ENCODE measurements at places on chromosomes 3 and 15.

GRCh38 chr15:68239025-68239424, 9.5 kb upstream of the CLN6 start:
- no peak for DNase-seq

DNA sequence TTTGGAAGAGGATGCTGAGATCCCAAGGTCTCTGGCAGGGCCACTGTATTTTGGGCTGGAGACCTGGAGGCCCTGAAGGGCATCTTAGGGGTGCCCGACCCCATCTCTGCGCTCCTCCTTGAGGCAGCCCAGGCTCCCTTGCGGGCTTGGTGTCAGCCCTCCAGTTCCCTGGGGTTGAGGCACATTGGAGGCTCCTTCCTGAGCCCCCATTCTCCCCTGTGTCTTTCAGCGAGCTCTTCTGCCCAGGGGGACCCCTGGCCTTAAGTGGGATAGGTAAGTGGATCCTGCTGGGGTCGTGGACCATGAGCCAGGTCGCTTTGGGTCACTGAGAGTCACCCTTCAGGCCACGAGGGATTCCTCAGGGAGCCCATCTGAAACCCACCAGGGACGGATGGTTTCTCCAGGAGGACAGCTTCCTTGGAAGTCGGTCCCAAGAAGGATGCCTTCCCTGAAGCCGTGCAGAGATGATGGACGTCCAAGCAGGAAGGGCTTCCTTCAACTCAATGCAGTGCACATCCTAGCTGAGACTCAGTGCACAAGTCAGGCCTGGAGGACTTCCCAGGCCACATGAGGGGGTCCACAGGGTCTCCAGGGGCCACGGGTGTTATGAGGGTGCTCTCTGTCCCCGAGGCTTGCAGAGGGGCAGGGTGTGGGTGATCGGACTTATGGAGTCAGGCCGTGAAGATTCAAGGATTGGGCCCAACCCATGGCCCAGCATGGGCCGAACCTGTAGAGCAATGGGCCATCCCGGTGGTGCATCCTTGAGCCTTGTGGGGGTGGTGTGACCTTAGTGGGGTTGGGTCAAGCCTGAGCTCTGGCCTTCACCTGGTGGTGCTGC, 224.3 kb downstream of the SNRPN start:
- DNase-seq = no peak

DNA sequence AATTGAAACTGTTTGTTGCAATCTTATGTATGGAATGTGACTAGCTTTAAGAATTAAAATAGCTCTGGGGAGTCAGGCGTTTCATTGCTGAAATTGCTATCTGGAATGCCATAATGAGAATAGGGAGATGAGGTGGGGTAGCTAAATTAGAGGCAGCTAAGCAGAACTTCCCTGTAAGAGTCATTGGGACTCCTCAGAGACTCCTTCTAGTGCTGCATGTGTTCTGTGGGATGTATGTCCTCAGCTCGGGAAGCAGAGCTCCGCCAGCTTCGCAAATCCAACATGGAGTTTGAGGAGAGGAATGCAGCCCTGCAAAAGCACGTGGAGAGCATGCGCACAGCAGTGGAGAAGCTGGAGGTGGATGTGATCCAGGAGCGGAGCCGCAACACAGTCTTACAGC, 57.4 kb downstream of the HMG20A start:
- DNase-seq = no peak

DNA sequence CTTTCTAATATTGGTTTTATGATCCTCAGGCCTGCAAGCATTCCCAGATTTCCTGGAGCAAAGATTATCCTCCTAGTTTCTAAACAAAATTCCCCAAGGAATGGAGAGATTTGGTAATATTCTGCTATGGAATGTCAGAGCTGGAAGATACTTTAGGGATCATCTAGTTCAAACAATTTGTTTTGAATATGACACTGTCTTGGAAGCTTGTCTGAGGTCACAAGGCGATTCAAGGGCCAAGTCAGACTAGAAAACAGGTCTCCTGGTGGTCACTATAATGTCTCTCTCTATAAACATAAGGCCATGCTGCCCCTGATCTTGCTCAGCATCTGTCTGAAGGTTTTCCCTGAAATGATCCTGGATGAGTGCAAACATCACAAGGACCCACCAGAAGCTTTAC, 143.4 kb upstream of the BCL6 start:
- DNase-seq = no peak

GRCh38 chr3:42662037-42662812, 8.7 kb downstream of the ZBTB47 start:
- DNase-seq = no peak

DNA sequence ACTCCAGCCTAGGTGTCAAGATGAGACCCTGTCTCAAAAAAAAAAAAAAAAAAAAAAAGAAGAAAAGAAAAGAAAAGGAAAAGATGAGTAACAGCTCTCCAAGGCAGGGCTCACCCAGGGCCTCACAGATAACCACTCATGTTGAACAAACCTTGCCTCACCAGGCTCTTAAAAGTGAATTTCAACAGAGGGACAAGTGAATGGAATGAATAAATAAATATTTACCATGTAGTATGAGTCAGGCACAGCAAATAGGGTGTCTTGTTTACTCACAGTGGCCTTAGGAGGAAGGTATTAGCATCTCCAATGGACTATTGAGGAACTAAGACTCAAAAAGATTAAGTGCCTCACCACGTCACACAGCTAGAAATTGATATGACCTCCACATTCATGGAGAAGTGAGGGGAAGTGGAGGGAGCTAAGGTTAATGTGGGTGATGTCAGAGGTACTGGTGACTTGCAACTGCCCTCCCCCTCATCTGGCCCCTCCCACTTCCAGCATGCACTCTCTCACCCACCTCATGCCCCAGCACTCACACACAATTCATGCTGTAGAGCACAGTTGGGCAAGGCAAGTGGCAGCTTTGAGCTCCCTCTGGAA, 255.5 kb downstream of the UACA start:
- DNase-seq = peak; percentile 67

DNA sequence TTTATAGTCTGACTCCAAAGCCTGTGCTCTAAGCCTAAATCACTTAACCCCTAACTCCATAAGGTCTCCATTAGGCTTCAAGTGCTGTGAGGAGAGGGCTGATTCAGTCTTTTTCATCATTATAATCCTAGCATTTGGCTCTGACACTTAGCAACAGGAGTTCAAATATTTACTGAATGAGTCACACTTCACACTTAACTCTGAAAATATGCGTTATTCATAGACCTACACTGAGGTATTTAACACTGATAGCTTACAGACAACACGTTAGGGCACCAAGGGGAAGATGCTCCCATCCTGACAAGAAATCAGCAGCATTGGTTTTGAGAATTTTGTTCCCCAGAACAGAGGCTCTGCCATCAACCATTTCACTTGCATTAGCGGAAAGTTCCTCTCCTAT, 53.5 kb downstream of the MSL2 start:
- DNase-seq = peak; percentile 94

DNA sequence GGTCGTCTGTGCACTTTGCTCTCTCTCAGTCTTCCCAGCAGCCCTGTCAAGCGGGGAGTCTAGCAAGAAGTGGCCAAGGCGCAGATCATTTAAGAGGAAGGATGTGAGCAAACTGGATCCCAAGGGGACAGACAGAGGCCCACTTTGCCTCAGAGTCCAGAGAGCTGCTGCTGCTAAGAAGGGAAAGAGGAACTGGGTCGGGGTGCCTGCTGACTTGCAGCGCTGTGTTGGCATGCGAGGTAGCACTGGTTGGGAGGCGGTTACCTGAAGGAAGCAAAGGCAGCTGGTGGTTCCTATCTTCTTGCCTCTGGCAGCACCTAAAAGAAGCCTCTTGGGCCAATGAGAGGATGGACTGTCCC, 28.1 kb downstream of the SMAD3 start:
- DNase-seq = no peak

GRCh38 chr3:132135628-132136333, 101.0 kb upstream of the CPNE4 start:
- DNase-seq = peak; percentile 99

- DNase-seq = no peak
These were observed 43.3 kb upstream of the AGTR1 start for GRCh38 chr3:148654433-148654832.

- DNase-seq = no peak
These were observed 103.1 kb upstream of the MRPL3 start for GRCh38 chr3:131605916-131606315.

DNA sequence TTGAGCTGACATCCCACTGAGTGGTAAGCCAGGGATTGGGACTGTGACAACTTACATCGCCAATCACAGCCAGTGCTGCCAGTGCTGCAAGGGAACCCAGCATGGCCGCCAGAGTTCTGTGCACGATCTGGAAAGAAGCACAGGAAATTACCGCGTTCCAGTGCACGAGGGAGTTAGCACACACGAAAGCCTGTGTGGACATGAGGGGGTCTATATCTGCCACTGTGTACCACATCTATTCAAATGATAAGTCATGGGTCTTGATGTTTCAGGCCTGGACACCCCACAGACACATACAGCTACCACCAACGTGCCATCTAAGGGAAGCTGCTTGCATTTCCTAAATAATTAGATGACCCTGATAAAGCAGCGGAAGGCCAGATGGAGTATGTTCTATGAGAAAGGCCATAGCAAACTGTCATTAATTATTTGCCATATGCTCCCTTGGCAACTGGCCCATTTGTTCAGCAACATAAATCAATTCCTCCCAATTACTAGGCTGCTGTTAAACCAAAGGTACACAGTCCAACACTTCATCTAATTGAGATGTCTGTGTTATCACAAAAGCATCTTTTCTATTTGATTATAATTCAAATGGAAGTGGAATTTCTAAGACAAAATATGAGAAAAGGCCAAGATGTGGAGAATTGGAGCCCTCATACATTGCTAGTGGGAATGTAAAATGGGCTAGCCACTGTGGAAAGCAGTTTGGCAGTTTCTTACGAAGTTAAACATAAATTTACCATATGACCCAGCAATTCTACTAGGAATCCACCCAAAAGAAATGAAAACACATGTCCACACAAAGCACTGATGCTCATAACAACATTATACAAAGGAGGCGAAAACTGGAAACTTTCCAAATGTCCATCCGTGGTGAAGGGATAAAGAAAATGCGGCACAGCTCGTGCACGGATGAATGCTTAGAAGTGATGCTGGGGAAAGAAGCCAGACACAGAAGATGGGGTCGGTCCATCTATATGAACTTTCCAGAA, 108.3 kb downstream of the OCA2 start:
- DNase-seq = no peak

GRCh38 chr3:98972720-98973119, 71.2 kb upstream of the DCBLD2 start:
- DNase-seq = peak; percentile 36

DNA sequence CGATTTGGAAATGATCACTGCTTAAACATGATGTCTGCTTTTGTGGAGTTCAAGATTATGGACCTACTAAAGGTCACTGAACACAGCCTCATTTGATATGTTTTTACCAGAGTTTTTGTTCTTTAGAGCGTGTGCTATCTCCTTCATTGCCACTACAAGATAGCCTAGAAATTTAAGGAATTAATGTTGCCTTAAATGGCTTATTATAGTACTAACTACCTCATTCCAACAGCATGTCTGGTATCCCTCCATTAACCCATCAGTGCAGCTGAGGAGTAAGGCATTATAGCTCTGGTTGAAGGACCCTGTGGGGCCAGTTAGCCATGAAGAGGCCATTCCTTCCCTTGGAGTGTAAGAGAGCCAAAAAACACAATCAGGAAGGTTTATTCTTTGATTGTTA, 2.3 kb upstream of the FAM43A start:
- DNase-seq = no peak

GRCh38 chr3:56269755-56270535, 198.3 kb downstream of the ERC2 start:
- no peak for DNase-seq

GRCh38 chr15:68377766-68378165, 54.2 kb downstream of the ITGA11 start:
- DNase-seq = no peak

GRCh38 chr3:31791090-31791430, 190.0 kb downstream of the OSBPL10 start:
- DNase-seq = no peak

- no peak for DNase-seq
These were observed 61.0 kb downstream of the LRRN1 start for GRCh38 chr3:3860235-3860634.

DNA sequence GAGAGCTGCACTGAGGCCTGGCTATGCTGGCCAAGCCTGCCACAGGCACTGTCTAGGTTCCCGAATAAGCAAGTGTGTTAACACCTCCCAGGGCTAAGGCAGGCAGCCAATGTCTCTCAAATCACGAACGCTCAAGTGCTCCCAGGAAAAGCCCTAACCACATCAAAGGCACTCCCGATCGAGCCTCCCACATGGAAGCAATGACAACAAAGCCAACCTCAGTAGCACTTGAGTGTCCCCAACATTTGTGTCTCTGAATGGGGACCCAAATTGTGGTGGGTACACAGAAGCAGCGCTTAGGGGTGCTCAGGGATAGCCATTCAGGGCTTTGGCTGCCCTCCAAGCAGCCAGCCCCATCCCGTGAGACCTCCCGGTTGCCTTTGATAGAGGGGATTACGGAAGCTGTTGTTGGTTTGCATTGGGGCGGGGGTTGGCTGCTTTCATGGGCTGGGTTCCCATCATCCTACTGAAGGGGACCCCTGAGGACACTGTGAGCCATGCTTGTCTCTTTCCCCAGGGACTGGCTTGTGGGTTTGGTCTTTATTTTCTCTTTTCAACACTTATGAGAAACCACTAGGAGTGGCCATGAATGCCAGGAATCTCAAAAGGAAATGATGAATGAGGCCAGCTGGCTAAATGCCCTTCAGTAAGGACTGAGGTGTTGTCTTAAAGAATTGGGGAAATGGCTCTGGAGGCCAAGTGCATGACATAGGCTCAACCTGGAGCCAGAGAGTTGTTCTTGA, 234.1 kb upstream of the FEZF2 start:
- peak; percentile 85 for DNase-seq

DNA sequence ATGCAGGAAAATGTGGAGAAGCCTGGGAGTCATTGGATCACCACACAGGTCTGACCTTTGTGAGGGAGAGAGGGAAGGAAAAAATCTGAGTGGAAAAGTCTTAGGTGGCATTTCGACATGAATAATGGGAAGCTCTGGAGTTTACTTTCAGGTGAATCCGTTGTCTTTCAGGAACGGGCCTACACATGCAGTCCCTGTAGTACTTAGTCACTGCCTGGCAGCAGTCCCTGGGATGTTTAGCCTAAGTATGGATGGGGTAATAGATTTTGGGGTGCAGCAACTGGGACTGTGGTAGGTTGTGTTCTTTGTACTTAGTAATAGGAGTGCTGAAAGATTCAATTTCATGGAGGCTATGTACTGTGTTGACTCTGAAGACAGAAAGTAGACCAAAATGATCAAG, 227.5 kb upstream of the EPHA3 start:
- DNase-seq = no peak

GRCh38 chr3:183281126-183281797, 28.2 kb downstream of the B3GNT5 start:
- no peak for DNase-seq

Data from ELR (cell line).